ENCODE measurements at places on chromosomes 2 and 18.

DNA sequence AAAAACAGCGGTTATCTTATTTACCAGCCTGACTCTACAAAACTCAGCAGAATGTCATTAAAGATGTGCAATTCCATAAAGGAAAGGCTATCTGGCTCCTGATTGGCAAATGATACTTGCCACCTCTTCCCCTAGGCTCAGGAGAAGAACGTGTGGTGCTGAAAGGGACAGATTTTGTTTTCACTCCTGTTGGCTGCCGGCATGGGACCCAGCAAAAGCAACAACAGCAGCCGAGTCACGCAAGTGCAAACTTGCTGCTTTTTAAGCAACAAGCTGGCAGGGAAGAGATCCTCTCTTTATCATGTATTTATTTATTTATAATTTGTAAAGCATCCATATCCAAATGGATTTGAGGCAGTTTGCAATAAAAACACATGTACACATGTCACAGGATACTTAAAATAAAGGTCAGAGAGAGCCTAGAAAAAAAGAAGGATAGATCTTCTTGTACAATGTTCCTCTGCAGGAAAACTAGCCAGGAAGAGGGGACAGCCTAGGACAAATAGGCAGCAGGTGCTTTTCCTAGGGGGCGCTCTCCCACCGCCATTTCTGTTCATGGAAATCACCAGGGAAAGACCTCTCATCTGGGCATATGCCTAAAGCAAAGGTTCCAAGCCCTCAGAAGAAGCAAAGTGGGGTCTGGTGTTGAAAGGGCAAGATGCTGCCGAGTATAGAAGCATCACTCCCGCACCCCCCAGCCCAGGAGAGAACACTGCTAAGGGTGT, 799.3 kb downstream of the BCL11A start:
- DNase-seq = no peak

DNA sequence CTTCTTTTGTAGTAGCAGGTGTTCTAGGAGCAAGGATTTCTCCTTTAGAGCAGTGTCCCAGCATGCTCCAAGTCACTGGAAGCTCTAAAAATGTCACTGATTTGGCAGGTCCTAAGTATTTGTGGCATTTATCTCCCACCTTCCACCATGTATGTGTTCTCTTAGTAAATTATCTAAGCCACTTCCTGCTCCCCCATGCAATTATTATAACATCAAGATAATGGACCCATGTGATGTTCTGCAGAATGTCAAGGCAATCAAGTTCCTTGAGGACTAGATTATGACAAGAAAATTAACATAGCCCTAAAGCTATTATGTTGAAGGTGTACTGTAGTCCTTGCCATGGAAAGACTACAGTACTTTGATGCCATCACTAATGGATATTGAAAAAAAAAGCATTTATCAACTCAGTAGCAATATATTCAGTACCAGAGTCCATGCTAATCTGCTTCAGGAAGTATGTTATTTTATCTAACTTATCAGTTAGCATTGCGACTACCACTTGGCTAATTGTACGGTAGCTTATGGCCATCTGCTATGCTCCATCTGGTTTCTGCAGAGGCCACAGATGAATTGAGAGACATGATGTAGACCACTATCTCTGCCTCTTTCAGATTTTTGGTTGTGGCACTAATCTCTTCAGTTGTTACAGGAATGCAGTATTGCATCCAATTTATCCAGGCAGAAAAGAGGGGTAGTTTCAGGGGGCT, 56.7 kb downstream of the GPR39 start:
- DNase-seq = no peak

DNA sequence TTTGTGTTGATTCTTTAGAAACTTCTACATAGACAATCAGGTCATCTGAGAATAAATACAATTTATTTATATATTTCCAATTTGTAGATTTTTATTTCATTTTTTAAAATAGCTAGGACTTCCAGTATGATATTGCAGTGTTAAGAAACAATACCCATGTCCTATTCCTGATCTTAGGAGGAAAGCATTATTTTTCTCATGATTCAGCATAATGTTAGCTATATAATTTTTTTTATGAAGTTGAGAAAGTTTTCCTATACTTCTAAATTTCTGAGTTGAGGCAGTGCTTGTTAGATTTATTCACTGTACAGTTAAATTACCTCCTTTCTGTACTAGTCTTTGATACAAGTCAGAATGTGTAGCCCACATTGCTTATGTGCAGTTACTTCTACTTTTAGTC, 595.7 kb upstream of the HS6ST1 start:
- no peak for DNase-seq

DNA sequence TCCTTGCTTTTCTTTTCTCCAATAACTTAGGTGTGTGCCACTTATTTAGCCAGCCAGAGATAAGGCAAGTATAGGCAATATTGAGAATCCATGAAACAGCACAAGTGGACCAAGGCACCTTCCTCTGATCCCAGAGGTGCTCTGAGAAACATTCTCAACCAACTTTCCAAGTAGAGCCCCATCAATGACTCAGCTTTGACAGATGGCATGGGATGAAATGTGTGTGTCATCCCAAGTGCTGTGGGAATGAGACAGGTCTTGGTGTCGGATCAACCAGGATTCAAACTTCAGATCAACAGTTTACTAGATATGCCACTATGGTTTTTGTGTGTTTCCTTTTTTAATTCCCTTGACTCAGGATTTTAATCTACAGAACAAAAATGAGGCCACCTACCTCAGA, 164.0 kb downstream of the GRB14 start:
- no peak for DNase-seq

- DNase-seq = no peak
Measured at GRCh38 chr2:14944562-14945346, 312.2 kb downstream of the LRATD1 start.
